ENCODE measurements at places on chromosomes 16 and 17.

- DNase-seq = no peak
Measured at GRCh38 chr17:32912218-32912897, 15.6 kb upstream of the TMEM98 start.

DNA sequence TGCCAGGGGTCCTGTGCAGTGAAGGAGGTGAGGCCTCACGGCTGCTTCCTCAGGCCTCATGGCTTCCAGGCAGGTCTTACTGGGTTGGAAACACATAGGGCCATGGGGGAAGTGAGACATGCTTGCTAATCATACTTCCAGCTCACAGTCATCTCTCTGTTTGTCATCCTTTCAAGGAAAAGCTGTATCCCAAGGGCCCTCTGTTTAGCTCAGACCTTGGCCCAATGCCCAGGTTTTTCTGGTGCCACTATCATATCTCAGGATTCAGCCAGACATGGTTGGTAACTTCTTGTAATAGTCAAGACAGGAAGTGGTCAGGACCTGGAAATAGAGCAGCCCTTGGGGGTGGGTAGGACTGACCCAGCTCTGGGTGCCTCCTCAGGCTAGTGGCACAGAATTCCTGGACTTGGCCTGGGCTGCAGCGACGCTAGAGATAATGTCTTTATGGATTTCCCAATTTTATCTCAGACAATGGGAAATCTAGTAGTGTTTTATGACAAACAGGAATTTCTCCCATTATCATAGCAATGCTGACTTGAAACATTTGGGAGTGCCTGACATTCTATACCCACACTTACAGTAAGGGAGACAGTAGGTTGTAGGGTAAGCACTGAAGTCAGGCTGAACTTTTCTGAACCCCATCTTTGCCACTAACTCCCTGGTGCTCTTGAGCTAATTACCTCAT is 13.5 kb upstream of the ITGB3 start:
- DNase-seq = no peak

DNA sequence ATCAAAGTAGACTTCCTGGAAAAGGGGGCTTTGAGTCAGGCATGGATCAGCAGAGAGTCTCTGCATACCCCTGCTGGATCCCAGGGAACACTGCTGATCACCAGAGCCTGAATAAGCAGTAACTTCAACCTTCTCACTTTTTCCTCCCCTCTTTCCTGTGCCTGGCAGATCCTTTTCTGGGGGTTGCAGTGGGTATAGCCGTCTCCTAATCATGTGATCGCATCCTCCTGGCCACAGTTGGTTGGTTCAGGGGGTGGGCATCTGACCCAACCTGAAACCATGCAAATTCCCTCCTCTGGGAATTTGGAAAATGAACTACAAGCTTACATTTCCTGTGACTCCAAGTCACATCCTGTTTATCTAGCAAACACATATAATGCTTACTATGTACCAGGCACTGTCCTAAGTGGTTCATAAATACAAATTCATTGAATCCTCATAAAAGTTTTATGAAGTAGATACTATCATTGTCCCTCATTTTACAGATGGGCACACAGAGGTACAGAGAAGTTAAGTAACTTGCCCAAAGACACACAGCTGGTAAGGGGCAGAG is 120.3 kb downstream of the AXIN2 start:
- no peak for DNase-seq

DNA sequence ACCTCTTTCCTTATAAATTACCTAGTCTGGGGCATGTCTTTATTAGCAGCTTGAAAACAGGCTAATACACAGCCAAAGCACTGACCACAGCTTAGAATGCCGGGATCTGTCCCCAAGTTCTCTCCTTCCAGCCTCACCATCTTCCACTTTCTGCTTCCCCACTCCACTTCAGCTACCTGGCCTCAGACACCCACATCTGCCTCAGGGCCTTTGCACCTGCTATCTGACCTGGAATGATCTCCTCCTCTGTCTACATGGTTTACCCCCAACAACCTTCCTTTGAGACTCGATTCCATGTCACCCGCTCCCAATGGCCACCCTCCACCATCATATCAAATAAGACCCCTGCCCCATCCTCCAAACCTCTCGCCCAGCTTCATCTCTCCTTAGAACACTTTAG is 152.6 kb upstream of the CDC42EP4 start:
- no peak for DNase-seq
